Thoracic aorta (tissue), 2 donors: ENCODE measurements at places on chromosomes 5 and 9.

- H3K4me3 ChIP-seq, result no peak overlapping the region
- no peaks in the 10 kb centered on the region for H3K4me1 ChIP-seq
- no peaks in the 10 kb centered on the region for H3K27me3 ChIP-seq
- no peak overlapping the region for H3K27ac ChIP-seq
Measured at GRCh38 chr9:8474937-8475336, 675.4 kb upstream of the DMAC1 start.

DNA sequence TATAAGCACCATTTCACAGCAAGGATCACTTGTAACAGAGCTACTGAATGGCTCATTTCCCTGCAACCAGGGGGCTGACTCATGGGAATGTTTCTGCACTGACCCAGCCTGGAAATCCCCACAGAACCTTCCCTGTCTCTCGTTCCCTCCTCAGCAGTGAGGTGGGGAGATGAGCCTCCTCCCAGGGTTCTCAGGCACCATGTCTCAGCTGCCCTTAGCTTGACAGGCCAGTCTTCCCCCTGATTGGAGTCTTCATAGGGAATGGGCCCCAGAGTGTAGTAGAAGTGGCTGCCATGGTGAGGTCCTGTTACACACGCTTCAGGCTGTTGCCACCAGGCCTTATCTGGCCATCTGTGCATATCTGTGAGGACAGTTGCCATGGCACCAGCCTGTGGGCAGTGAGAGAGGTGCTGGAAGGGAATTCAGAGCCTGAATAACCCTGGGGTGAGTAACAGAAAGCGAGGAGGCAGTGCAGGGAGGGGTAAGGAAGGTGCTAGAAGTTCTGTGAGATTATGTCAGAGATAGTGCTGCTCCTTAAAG, 324.4 kb downstream of the ENC1 start:
- H3K4me3 ChIP-seq, result no peak overlapping the region
- peaks cover 28% of the 10 kb centered on the region for H3K4me1 ChIP-seq
- H3K27me3 ChIP-seq, result no peaks in the 10 kb centered on the region
- H3K27ac ChIP-seq, result peak overlapping the region; percentile 64

DNA sequence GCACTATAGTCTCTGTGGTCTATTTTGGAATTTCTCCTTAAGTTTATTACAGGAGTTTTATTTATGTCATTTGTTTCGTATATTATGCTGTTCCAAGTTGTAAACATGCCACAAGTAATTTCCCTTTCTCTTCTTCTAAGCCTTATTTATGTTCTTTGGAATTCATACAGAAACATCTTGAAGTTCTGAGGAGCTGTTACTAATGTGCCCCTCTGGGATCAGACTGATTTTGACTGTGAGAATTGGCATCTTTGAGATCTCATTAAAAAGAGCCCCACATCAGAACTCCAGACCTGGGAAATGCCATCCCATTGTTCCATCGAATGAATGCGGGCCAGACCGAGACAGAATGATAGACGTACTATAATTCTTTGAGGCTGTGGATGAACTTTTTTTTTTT, 138.8 kb upstream of the CD180 start:
- H3K4me3 ChIP-seq, result no peak overlapping the region
- no peaks in the 10 kb centered on the region for H3K27me3 ChIP-seq
- DNase-seq, result no peak
- H3K36me3 ChIP-seq, result no peaks in the 10 kb centered on the region

GRCh38 chr5:31577438-31577837, 45.3 kb downstream of the C5orf22 start:
- H3K27me3 ChIP-seq, result no peaks in the 10 kb centered on the region
- no peak overlapping the region for H3K4me3 ChIP-seq
- H3K4me1 ChIP-seq, result no peaks in the 10 kb centered on the region
- no peak overlapping the region for H3K27ac ChIP-seq
- no peaks in the 10 kb centered on the region for H3K36me3 ChIP-seq

DNA sequence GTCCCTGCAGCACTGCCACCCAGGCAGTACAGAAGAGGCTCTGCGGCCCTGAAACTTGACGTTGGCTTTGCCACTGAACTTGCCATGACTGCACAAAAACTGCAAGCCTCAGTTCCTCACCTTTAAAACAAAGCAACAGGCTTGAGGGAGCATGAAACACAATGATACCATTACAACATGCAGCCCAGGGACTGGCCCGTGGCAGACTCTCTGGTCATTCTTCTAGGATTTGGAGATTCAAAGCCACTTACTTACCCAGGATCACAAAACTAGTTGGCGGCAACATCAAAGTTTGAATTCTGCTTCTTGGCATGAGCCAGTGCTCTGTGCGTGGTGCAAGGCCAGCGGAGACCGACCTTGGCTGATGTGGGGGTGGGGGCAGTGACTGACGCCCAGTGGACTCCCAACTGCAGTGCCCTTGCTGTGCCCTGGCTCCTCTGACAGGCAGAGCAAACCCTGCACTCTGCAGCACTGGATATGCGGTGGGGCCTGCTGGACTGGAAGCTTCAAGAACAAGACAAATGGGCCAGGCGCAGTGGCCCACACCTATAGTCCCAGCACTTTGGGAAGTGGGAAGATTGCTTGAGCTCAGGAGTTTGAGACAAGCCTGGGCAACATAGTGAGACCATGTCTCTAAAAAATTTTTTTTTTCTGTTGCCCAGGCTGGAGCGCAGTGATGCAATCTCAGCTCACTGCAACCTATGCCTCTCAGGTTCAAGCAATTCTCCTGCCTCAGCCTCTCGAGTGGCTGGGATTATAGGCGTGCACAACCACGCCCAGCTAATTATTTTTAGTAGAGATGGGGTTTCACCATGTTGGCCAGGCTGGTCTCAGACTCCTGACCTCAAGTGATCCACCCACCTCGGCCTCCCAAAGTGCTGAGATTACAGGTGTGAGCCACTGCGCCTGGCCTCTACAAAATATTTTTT, 18.9 kb downstream of the SQSTM1 start:
- DNase-seq, result no peak
- H3K27me3 ChIP-seq, result no peaks in the 10 kb centered on the region
- H3K4me3 ChIP-seq, result no peak overlapping the region

- H3K27ac ChIP-seq, result no peak overlapping the region
- no peaks in the 10 kb centered on the region for H3K4me1 ChIP-seq
- no peak overlapping the region for H3K4me3 ChIP-seq
- no peaks in the 10 kb centered on the region for H3K36me3 ChIP-seq
- no peaks in the 10 kb centered on the region for H3K27me3 ChIP-seq
Measured at GRCh38 chr5:161382685-161383084, 163.8 kb downstream of the GABRB2 start.

- no peak for DNase-seq
- H3K27me3 ChIP-seq, result no peaks in the 10 kb centered on the region
- H3K4me3 ChIP-seq, result no peak overlapping the region
- no peaks in the 10 kb centered on the region for H3K4me1 ChIP-seq
- no peak overlapping the region for H3K27ac ChIP-seq
Measured at GRCh38 chr9:99374793-99375192, 152.7 kb downstream of the SEC61B start.

GRCh38 chr5:42676362-42676761, 80.3 kb upstream of the CCDC152 start:
- H3K4me1 ChIP-seq, result peaks cover 3% of the 10 kb centered on the region
- H3K4me3 ChIP-seq, result no peak overlapping the region
- H3K36me3 ChIP-seq, result no peaks in the 10 kb centered on the region
- DNase-seq, result no peak
- H3K27ac ChIP-seq, result no peak overlapping the region

DNA sequence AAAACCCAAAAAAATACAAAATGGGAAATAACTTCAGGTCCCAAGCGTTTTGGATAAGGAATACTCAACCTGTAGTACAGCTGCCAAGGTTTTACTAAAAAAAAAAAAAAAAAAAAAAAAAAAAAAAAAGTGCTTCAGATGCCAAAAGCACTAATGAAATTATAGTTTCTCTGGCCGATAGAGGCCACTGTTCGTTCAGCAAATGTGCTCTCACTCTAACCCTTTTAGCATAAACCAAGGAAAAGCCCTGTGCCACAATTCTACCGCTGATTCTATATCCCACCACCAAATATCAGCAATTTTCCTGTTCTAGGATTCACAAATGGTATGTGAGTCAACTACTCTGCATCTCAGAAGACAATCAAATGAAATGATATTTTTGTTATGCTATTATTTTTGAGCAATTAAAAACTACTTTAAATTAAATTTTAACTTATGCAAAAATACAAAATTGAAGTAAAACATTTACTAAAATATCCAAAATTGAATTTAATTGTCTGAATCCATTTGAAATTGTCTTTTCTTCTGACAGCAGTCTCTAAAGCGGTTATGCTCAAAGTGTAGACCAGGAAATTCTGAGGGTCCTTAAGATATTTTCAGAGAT, 79.8 kb downstream of the RICTOR start:
- no peaks in the 10 kb centered on the region for H3K4me1 ChIP-seq
- peaks cover 5% of the 10 kb centered on the region for H3K36me3 ChIP-seq
- no peaks in the 10 kb centered on the region for H3K27me3 ChIP-seq
- no peak overlapping the region for H3K27ac ChIP-seq
- DNase-seq, result no peak

GRCh38 chr9:31807574-31808256, 576.7 kb upstream of the ACO1 start:
- H3K4me1 ChIP-seq, result no peaks in the 10 kb centered on the region
- H3K27ac ChIP-seq, result no peak overlapping the region
- H3K27me3 ChIP-seq, result no peaks in the 10 kb centered on the region

DNA sequence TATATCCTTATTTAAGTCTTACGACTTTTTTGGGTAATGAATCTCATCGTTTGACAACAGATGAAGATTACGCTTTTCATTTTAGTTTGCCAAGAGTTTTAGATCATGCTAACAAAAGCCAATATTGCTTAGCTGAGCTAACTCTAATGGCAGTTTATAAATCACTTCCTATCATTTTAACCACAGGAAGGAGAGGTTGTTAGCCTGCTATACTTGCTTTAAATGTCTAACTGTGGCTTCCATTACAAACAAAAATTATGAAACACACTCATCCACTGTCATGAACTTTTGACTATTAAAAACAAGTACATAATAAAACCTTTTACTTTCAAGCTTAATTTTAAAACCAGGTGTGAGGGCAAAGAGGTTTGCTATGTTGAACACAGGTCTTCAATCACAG, 53.7 kb upstream of the ANKH start:
- H3K27ac ChIP-seq, result no peak overlapping the region
- H3K4me1 ChIP-seq, result no peaks in the 10 kb centered on the region
- no peaks in the 10 kb centered on the region for H3K36me3 ChIP-seq
- DNase-seq, result no peak
- H3K27me3 ChIP-seq, result no peaks in the 10 kb centered on the region

GRCh38 chr9:121510766-121511550, 11.3 kb upstream of the GGTA1 start:
- peak overlapping the region; percentile 87 for H3K27ac ChIP-seq
- peak overlapping the region; percentile 21 for H3K4me3 ChIP-seq
- no peaks in the 10 kb centered on the region for H3K36me3 ChIP-seq
- H3K27me3 ChIP-seq, result no peaks in the 10 kb centered on the region
- H3K4me1 ChIP-seq, result peaks cover 17% of the 10 kb centered on the region
- no peak for DNase-seq

DNA sequence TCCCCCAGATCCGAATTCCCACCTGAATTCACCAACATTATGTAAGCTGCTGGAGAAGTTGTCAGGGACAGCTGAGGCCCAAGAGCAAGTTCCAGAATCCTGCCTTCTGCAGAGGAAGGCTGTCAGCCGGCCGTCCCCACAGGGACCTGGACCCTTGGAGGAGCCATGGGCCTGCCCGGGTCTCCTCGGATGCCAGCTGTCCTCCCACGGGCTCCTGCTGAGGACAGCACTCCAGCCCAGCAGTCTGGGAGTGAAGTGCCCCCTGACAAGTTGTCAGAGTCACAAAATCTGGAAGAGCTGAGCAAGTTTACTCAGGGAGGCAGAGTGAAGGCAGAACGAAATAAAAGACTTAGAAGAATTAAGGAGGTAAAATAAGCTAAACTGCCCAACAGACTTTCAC, 192.5 kb upstream of the DAPK1 start:
- peak overlapping the region; percentile 3 for H3K27ac ChIP-seq
- no peak for DNase-seq
- H3K27me3 ChIP-seq, result no peaks in the 10 kb centered on the region
- no peaks in the 10 kb centered on the region for H3K36me3 ChIP-seq

DNA sequence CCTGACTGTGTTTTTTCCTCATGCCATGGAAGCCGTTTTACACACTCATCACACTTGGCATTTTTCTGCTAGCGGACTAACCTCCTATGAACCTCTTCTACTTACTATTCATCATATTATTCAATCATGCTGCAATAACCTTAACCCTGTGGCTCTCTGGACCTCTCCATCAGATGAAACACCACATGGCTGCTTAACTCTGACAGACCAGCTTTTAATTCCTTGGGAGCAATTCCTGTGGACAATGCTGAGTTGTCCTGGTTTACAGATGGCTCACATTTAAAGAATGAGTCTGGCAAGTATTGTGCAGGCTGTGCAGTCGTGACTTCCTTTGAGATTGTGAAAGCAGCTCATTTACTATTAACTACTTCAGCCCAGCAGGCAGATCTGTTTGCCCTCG, 9.0 kb downstream of the OR1J1 start:
- H3K27ac ChIP-seq, result no peak overlapping the region
- DNase-seq, result no peak
- H3K4me3 ChIP-seq, result no peak overlapping the region
- H3K36me3 ChIP-seq, result no peaks in the 10 kb centered on the region
- H3K27me3 ChIP-seq, result no peaks in the 10 kb centered on the region
- no peaks in the 10 kb centered on the region for H3K4me1 ChIP-seq

GRCh38 chr5:64690417-64691151, at the start of gene SHISAL2B:
SHISAL2B (plus strand) TSS chr5:64690503; CDS start chr5:64690624, 121 bp downstream.
- H3K4me1 ChIP-seq, result no peaks in the 10 kb centered on the region
- peak within 1 kb of the TSS; percentile 59 for H3K4me3 ChIP-seq
- DNase-seq, result no peak
- no peaks in the 10 kb centered on the region for H3K36me3 ChIP-seq
- H3K27me3 ChIP-seq, result no peaks in the 10 kb centered on the region

GRCh38 chr9:136047076-136047774, 47.9 kb downstream of the NACC2 start:
- peaks cover 29% of the 10 kb centered on the region for H3K4me1 ChIP-seq
- H3K4me3 ChIP-seq, result no peak overlapping the region

DNA sequence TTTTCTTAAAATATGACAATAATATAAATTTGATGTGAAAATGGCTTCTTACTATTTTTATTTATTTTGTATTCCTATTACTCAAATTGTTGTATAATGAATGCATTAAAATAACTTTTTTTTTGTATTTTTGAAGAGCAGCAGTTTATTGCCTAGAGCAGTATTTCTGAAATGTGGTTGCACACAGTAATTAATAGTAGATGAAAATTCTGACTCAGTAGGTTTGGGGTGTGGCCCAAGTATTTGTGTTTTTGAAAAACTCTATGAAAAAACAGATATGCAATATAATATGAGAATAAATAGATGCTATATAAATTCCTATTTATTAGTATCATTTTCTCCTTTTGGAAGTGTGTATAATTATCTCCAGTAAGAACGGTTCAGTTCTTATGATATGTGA, 2225.3 kb upstream of the C9orf72 start:
- no peak for DNase-seq
- no peak overlapping the region for H3K27ac ChIP-seq
- H3K4me3 ChIP-seq, result no peak overlapping the region
- H3K36me3 ChIP-seq, result no peaks in the 10 kb centered on the region
- H3K4me1 ChIP-seq, result no peaks in the 10 kb centered on the region
- H3K27me3 ChIP-seq, result no peaks in the 10 kb centered on the region

- no peak overlapping the region for H3K27ac ChIP-seq
- no peak for DNase-seq
- H3K4me3 ChIP-seq, result no peak overlapping the region
- no peaks in the 10 kb centered on the region for H3K27me3 ChIP-seq
Measured at GRCh38 chr5:95768731-95769130, 37.6 kb downstream of the RHOBTB3 start.

- no peak for DNase-seq
- H3K36me3 ChIP-seq, result peaks cover 4% of the 10 kb centered on the region
- H3K4me1 ChIP-seq, result no peaks in the 10 kb centered on the region
- no peak overlapping the region for H3K27ac ChIP-seq
Measured at GRCh38 chr5:37090123-37090726, 159.0 kb downstream of the CPLANE1 start.

GRCh38 chr5:150044329-150044681, 42.0 kb downstream of the CSF1R start:
- H3K4me3 ChIP-seq, result no peak overlapping the region
- no peak overlapping the region for H3K27ac ChIP-seq
- H3K36me3 ChIP-seq, result peaks cover 55% of the 10 kb centered on the region
